ENCODE measurements at places on chromosomes 6 and 20. TPM values are rescaled to one million over a fixed set of nuclear protein-coding genes. Genes with fewer than 3 reads are reported as not detected.

The TSHZ2 gene
- 0.23 TPM for total RNA-seq

The BMP2 gene
- total RNA-seq: 2.6 TPM

The HLA-F gene
- 59.2 TPM for total RNA-seq

The HSPA12B gene
- total RNA-seq: not detected

The WFDC12 gene
- total RNA-seq: not detected

The BPI gene
- total RNA-seq: not detected

The DCDC2 gene
- total RNA-seq: 5.4 TPM

DNA sequence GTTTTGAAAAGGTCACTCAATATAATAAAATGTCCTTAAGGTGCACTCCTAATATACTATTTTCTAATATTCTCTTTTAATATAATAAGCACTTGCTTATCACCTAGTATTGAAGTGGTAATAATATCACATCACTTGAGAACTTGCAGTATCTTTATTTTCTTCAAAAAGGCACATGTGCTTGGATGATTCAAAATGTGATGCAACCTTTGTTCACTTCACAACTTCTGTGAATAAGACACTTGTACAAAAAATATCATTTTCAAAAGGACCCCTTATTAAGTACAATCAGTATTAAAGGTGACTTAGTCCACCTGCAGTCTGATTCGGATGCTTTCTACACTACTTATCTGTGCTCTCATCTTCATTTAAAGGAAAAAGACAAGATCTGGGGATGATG is 3.4 kb downstream of the PRELID3B start:
- DNase-seq: no peak

DNA sequence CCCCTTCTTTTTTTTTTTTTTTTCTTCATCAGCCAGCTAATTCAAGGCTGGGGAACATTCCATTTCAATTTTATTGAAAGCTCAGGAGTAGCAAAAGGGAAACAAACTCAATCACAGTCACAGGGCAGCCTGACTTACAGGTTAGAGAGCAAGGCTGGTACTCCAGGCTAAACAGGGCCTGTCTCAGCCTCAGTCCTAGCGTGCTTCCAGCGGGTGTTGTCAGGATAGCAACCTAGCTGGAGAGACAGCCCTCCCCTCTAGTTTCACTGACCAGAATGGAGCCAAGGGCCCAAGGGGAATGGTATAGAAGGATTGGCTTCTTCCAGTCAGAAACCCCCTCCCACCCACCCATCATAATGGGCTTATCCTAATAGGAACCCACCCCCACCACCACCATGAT is 132.9 kb downstream of the PXDC1 start:
- DNase-seq: no peak

GRCh38 chr20:57241363-57241991 is 25.0 kb downstream of the BMP7 start:
- no peak for DNase-seq

- DNase-seq: no peak
Observed at GRCh38 chr6:8785223-8785622, 349.9 kb upstream of the SLC35B3 start.
